ENCODE measurements at places on chromosomes 13 and 19. TPM values are rescaled to one million over a fixed set of nuclear protein-coding genes. Genes with fewer than 3 reads are reported as not detected.

Gene GRIN2D
- total RNA-seq = 1.3 TPM

Gene TMEM190
- total RNA-seq = not detected

Gene PTGIR
- 33.9 TPM for total RNA-seq

Gene OVOL3
- total RNA-seq = not detected

Gene APLP1
- total RNA-seq = 20.4 TPM

Measured in cardiac atrium fibroblast (primary cell).